ENCODE measurements at places on chromosomes 7 and 10.

- no peak for DNase-seq
These were observed at the start of gene NPTX2 for GRCh38 chr7:98617051-98617959. NPTX2 (plus strand) TSS chr7:98617285; CDS start chr7:98617462, 177 bp downstream.

GRCh38 chr7:40520986-40521738 lies 386.4 kb downstream of the SUGCT start:
- DNase-seq: no peak

GRCh38 chr10:70555371-70555770 lies 47.2 kb downstream of the PRF1 start:
- DNase-seq: no peak

DNA sequence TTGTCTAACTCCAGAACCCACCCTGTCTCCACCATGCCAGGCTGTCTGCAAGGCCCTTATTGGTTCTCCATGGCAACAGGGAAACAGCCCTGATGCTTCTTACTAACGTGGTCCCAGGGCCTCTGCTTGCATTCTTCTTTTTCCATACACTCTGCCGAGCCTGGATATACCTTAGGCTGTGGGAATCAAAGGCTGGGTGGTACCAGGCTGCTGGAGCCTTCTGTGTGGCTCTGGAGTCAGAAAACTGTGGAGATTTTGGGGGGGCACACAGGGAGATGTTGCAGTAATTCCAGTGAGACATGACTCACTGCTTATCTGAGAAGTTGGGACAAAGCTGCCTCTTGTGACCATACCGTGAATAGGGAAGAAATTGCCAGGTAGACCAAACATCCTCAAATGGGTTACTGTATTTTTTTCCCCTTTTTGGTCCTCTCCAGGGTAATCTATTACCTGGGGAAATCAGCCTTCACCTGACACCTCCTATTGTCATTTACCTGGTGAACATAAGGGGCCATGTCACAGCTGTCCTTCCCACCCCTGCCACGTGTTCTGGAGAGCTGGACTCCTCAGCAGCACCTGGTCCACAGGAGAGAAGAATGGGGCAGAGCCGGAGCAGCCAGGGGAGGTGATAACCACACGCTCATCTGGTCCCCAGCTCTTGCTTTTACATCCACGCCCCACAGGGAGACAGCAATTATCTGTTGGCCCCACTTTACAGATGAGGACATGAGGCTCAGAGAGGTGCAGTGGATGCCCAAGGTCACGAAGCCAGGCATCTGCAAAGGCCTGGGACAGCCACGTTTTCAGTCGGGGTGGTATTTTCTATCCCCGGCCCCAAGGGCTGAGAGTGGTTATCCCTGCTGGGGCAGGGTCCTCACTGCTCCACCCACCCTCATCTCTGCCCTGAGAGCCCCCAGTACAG lies 4.6 kb downstream of the CHST3 start:
- DNase-seq: no peak

DNA sequence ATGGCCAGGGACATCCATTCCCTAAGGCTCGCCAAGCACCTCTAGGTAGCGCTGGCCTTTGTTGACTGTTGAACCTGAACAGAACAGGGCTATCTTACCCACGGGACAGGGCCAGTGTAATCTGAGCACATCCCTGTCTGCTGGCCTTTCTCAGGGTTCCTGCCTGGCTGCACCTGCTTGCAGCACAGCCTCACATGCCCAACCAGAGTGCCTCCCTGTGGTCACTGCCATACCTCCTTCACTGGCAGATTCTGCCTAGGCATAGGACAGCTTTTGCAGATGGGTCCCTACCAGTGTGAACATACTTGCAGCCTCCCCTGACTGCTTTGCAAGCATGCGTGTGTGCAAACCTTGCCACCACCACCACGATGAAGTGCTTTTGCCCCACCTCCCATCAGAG lies 15.8 kb upstream of the LIPN start:
- no peak for DNase-seq

DNA sequence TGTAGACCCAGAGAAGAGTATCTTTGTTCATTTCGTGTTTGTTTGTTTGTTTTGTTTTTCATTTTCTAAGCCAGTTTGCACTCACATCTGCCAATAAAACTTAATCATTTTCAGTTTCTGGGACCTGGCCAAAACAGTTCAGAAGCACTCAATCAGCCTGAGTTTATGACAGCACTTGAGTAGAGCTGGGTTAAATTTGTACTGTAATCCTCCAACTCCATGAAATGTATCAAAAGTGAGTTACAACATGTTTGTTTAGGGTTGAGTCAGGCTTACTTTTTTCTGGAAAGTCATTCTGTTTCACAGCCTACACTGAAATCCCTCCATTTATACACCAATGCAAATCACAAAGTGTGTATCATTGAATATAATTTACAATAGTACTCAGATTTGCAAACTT lies 91.9 kb downstream of the ZWINT start:
- DNase-seq: no peak

DNA sequence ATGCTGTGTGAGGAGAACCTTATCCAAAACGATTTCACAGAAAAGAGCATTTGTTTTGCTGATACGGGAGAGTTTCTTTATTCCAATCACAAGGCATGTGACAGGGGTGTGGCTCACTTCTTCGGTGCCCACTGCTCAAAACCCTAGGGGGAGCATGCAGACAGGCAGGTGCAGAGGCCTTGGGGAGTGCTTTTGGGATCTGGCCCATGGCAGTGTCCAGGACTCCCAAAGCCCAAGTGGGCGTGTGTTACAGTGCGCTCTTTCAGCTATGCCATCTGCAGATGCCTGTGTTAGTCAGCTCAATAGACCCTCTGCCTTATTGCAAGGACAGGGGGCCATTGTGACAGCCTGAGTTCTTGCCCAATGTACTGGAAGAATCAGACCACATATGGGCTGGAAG lies 94.8 kb downstream of the CSTF2T start:
- no peak for DNase-seq

DNA sequence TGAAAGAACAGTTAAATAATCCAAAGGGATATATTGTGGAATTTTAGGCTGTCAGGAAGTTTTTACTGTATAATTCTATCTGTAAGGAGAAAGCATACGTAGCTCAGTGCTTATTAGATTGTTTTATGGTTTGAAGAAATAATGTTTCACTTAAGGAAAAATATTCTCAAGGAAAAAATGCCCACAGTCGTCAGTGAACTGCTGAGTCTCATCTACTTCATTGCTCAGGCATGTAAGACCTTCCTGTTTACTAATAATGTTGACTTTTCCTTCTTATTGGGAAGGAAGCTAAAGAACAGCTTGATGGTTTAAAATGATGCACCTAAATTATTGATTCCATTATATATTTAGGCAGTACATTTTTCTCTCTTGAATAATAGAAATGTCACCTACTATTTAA lies 304.2 kb downstream of the SDK1 start:
- no peak for DNase-seq

- DNase-seq: no peak
These were observed 275.8 kb downstream of the POM121L12 start for GRCh38 chr7:53311205-53311604.

GRCh38 chr7:133829336-133829897 lies 297.7 kb upstream of the LRGUK start:
- DNase-seq: no peak

DNA sequence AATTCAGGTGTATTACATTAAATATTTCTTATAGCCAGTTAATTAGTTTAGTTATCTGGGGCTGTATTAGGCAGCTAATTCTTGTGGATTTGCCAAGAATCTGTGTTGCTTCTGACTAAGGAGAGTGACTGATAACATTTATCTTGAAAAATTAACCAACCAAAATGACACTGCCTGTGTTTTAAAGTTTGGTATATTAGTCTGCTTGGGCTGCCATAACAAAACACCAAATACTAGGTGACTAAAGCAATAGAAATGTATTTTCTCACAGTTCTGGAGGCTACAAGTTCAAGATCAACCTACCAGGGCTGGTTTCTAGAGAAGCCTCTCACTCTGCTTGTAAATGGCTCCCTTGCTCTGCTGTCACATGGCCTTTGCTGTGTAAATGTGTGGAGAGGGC lies 12.9 kb downstream of the EXOC4 start:
- DNase-seq: no peak

DNA sequence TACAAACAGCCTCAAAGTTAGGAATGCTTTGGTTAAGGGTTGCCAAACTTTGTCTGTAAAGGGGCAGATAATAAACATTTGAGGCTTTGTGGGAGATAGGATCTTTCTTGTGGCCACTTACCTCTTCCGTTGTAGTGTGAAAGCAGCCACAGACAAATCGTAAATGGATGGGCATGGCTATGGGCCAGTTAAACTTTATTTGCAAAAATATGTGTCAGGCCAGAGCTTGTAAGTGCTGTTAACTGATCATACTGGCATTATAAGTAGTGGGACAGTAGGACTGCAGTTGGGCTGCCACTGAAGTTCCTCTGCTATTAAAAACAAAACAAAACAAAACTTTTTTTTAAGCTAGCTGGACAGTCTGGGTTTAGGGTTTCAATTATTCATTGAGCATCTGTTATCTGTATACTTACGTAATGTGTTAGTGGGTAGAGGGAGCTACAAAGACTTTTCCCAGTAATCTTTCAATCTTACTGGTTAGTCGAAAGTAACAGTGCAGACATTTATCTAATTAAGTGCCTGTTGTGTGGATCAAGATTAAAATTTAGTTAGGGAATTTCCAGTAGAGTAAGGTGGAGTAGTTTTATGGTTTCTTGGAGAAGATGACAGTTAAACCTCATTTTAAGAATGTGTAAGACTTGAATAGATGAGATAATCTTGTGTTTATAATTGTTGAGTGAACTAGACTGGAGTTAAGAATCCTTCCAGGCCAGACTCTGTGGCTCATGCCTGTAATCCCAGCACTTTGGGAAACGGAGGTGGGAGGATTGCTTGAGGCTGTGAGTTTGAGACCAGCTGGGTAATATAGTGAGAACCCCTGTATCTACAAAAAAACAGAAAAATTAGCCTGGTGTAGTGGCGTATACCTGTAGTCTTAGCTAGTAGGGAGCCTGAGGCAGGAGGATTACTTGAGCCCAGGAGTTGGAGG lies 100.1 kb downstream of the BTRC start:
- DNase-seq: no peak
